ENCODE measurements at places on chromosomes 16 and 17.

GRCh38 chr16:87165885-87166284, 151.3 kb downstream of the C16orf95 start:
- no peak for DNase-seq

DNA sequence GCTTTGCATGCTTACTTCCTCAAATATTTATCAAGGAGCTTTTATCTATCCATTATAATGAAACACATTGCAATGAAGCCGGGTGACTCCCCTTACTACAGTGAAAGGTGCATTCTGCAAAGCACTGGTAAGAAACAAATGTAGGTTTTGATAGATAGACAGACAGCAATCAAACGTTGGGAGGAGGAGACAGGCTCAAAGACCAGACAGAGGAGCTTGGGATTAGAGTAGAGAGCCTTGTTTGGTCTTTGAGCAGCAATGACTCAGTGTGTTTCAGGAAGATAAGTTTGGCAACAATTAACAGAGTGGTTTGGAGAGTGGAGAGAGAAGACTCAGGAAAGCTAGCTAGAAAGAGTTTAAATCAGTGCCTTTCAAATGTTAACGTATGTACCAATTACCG, 68.8 kb downstream of the ZNF18 start:
- no peak for DNase-seq

DNA sequence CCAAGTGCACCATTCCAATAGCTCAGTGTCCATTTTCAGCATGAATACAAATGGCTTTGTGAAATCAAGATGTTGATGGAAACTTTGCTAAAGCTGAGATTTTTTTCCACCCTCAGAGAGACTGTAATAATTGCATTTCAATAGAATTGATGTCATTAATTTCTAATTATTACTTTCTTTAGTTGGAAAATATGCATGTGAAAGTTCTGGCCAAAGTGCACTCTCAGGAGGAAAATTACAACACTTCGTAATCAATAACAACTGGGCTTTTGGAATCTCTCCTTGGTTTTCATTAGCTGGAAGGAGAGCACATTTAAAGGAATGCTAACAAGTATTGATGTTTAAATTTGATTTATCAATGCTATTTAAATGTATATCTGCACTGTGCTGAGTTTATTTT, 529.5 kb upstream of the CDH8 start:
- no peak for DNase-seq

- no peak for DNase-seq
Measured at GRCh38 chr17:38874505-38875400, 4.9 kb downstream of the LASP1 start.

- no peak for DNase-seq
Measured at GRCh38 chr16:10983159-10983558, 38.8 kb downstream of the CLEC16A start.

DNA sequence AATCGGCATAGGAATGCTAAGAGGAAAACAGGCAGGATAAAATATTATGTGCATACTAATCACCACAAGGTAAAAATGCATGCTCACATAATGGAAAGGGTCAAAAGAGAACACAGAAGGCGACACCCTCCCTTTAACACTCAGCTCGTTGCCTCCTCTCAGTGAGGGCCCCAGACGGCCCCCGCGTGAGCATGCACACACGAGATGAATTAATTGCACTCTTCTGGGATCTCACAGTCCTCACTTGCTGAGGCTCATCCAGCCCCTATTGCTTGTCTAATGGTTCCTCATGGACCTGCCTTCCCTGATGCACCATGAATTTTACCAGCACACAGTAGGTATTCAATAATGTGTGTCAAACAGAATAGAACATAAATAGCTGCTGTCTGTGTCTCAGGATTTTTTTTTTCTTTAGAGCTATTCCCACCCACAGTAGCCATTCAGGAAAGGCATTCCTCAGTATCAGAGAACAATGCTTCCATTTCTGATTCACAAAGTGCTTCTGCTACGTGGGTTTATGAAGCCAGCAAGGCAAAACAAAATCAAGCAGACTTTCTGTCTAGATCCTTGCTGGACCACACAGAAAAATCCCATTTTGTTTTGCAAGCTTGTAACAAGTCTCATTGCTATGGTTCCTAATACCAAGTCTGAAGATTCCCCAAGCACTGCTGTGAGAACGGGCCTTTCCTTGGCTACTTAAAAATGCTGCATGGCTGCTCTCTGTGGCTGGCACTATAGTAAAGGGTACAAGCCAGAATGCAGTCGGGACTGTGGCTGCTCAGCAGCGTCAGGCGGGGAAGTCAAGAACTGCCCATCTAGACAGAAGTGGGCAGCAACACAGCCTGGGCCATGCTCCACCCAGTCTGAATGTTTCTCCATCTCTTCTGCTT, 43.6 kb downstream of the TOM1L2 start:
- DNase-seq: no peak

Data from liver (tissue), 10 donors.